ENCODE measurements at places on chromosomes 1 and 21.

- DNase-seq: no peak
These were observed 271.4 kb downstream of the FOXD2 start for GRCh38 chr1:47709019-47709871.

DNA sequence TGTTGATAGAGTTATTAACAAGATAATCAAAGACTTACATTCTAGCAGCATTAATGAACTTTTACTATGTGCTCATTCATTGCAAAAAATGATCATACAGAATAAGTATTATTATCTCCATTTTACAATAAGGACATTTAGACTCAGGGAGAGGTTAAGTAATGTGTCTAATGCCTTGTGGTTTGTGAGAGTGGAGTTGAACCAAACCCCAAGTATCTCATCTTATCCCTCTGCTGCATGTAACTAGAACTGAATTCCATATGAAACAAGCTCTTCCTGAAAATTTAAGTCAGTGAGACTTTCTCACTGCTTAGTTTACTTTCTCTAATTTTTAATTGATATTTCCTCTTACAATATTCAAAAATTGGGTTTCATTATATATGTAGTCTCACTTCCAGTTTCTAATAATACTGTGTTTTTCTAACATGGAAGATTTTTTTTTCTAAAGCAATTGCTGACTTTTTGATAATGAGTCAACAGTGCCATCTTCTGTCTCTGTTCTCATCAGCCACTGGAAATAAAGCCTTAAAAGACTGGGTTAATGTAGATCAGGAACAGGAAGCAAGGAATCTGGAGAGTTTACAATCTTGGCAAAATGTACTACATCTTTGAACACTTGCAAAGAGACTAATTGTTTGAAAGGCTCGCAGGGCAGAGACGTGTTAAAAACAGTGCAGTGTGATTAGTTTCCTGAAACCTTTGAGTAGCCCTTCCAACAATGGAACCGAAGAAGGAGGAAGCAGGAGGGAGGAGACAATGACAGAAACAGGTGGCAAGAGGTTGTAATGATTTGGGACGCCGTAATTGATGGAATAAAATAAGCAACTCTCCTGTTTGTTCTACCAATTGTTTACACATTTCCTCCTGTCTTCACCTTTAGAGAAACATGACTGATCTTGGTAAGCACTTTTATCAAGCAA lies 567.6 kb downstream of the MRPL39 start:
- no peak for DNase-seq

DNA sequence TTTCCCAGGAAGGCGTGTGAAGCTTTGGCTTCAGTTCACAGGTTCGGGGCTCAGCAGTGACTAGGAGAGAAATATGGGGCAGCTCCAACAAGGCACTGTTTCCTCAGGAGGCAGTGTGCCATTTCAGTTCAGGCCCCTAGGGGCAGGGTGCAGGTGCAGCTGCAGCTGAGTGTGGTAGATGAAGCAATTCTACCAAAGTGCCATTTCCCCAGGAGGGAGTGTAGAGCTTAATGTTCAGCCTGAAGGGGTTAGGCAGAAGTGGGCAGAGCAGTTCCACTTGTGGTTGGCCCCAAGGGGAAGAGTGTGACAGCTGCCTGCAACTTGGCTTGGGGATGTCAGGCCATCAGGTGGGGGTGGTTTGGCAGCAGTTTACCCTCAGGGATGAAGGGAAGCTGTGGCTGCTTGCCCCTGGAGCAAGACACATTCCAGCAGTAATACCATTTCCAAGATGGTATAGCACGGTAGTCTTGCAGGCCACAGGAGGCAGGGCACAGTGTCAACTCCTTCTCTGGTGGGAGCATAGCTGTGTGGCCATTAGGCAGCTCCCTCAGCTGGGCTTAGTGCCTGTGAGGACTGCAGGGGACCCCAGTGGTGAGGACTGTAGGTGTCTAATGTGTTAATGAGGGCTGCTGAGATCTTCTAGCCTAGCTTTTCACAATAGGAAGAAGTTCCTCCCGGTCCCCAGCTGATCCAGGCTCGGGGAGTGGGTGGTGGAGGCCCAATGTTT lies 34.7 kb downstream of the RGSL1 start:
- DNase-seq: no peak

DNA sequence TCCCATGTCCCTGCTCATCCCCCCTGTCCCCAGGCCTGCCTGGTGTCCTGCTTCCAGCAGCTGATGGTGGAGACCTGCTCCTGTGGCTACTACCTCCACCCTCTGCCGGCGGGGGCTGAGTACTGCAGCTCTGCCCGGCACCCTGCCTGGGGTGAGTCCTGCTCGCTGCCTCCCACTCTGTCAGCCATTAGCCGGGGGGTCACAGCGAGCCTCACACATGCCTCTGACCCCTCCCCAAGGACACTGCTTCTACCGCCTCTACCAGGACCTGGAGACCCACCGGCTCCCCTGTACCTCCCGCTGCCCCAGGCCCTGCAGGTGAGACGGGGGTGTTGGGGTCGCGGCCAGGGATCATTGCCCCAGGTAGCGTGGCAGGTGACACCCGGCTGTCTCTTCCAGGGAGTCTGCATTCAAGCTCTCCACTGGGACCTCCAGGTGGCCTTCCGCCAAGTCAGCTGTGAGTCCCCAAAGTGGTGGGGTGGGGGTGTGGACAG lies 10.0 kb downstream of the SCNN1D start:
- peak; percentile 61 for DNase-seq

DNA sequence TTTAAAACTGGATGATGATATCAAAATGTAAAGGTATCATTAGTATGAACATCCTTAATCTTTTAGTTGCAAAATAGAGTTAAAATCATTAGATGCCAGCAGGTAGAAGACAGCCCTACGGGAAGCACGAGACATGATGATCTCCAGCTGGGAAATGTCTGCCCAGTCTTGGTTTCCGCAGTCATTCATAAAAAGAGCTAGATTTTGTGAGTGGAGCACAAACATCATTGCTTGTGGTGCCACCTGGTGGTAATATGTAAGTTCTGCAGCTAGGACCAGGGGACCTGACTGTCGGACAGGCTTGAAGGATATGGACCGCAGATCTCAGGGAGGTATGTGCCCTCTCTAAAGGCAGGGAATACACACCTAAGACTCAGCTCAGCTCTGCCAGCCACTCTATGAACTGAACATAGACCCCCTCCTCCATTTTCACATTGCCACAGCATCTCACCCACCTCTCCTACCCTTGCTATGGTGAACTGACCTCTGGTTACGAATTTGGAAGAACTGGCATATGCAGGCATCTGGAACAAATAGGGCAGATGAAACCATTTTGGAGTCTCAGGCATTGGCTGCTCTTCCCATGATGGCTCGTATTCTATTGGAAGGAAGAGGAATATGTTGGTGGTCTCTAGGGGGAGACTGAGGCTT lies 9.2 kb downstream of the FCMR start:
- no peak for DNase-seq

- DNase-seq: no peak
These were observed 18.8 kb upstream of the TENT5B start for GRCh38 chr1:27031235-27032118.

- no peak for DNase-seq
These were observed 4.6 kb downstream of the BACH1 start for GRCh38 chr21:29303288-29303687.

- DNase-seq: no peak
These were observed 1.4 kb upstream of the KRTAP10-2 start for GRCh38 chr21:44552681-44553080.

- no peak for DNase-seq
These were observed 61.6 kb downstream of the SLX9 start for GRCh38 chr21:45001134-45002095.

All from stimulated activated CD4-positive, alpha-beta T cell treated with anti-CD3 and anti-CD28 coated beads, Interleukin-2, amount 100 ng/mL, for 4 hours (primary cell).